ENCODE measurements at places on chromosomes 5 and 9.
A peak's percentile ranks its signal among the peaks of the same experiment; 100 is the strongest.

DNA sequence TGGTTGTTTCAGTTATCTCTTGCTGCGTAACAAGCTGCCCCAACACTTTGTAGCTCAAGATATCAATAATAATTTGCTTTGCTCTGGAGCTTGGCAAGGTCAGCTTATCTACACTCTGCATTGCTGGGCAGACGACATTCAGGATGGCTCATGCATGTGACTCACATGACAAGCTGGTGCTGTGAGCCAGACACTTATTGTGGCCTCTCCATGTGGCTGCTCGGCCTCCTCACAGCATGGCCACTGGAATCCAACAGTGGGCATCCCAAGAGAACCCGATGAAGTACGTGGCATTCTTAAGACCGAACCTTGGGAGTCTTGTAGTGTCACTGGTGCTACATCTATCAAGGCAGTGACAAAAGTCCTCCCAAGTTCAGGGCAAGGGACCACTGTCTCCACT is 94.2 kb upstream of the MVB12B start:
- DNase-seq = no peak

- peak; percentile 49 for DNase-seq
Observed at GRCh38 chr5:60959156-60959555, 14.2 kb downstream of the NDUFAF2 start.

- DNase-seq = no peak
Observed at GRCh38 chr5:59769832-59770231, 123.7 kb downstream of the PDE4D start.

- DNase-seq = peak; percentile 36
Observed at GRCh38 chr5:168327994-168328393, 36.5 kb downstream of the WWC1 start.
